ENCODE measurements at places on chromosomes 4 and X.

GRCh38 chr4:60682901-60683300 lies 517.2 kb upstream of the ADGRL3 start:
- DNase-seq: no peak

DNA sequence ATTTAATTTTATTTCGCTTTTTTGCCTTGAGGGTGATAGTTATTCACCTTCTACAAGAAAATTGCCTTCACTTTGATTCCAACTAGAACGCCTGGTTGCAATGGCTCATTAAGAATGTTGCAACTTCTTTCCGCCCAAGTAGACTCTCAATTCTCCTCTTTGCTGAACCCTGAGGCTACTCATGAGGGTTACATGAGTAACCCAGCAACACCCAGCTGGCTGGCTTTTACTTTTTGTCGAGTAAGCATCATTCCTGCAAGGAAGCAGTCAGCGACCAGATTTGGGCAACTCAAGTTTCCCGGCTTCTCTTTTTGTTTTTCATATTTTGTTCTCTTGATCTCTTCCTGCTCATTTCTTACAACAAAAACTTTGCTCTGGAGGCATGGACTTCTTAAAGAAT lies 495.4 kb downstream of the PACRGL start:
- DNase-seq: no peak

DNA sequence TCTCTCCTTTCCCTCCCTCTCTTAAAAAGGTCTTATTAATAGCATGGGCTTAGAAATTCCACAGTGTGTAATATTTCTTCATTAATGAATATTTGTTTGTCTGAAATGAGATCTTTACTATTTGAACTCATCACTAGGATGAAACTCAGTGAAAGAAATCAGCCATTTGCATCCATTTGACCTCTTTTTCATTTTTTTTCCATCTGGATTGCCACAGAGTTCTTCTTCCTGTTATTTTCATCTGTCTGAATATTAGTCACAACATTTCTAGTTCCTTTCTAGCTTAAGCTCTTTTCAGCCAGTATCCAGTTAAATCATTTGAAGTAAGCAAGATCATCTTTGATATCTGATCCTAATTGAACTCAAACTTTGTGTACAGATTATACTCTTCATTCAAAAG lies 69.2 kb upstream of the PLS3 start:
- no peak for DNase-seq

GRCh38 chr4:178280362-178280761 lies 838.1 kb upstream of the AGA start:
- no peak for DNase-seq

- DNase-seq: no peak
These were observed 32.2 kb downstream of the IL21 start for GRCh38 chr4:122588453-122589238.

GRCh38 chr4:137530176-137530575 lies 2.1 kb downstream of the PCDH18 start:
- no peak for DNase-seq

DNA sequence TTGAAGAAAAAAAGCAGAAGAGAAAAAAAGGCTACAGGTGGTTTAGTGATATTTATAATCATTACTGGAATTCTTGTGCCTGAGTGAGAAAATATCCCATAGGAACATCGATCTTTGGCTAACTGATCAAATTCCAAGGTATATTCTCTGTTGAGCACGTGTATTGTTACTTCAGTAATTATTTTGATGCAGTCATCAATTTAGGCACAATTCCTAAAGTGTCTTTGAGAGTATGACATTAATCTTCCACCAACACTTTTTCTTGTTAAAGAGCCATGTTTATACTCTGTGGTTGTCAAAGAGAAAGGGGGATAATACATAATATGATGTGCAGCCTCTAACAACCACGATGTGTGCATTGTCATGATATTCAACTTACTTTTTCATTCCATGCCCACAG lies 151.1 kb downstream of the TSPAN5 start:
- DNase-seq: no peak

- peak; percentile 20 for DNase-seq
These were observed 2.3 kb upstream of the UBA1 start for GRCh38 chrX:47191331-47191730.
